Ovary (tissue), 10 donors: ENCODE measurements at places on chromosomes 3 and 15. TPM values are rescaled to one million over a fixed set of nuclear protein-coding genes. Genes with fewer than 3 reads are reported as not detected.

DNA sequence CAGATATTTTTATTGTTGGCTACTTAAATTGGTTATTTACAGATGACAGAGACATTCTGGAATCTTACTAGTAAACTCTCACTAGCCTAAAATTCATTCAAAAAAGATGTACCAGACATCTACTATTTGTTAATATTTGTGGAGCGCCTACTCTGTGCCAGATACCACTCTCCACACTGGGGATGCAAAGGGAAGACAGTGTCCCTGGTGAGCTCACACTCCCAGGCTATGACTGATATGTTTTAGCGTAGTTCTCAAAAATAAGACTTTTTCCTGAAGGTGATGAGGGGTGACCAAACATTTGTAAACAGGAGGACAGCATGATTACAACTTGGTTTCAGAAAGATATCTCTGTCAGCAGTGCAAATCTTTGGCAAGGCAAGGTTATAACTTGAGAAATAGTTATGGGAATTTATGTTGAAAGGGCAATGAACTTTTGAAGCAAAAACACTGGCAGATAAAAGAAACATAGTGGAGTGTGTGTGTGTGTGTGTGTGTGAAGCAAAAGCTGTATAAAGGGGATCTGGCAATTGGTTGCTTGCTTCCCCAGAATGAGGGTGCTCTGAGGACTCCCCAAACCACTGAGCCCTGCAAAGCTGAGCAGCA lies 51.2 kb downstream of the HACD2 start:
- H3K27me3 ChIP-seq = no peaks in the 10 kb centered on the region
- no peaks in the 10 kb centered on the region for H3K36me3 ChIP-seq
- no peak overlapping the region for H3K27ac ChIP-seq
- DNase-seq = no peak
- H3K4me3 ChIP-seq = no peak overlapping the region
- peaks cover 2% of the 10 kb centered on the region for H3K4me1 ChIP-seq

WDR49 gene
- 1.3 TPM for total RNA-seq

ZNF860 gene
- total RNA-seq = 1.6 TPM

SPTBN5 gene
- total RNA-seq = 0.57 TPM

DNA sequence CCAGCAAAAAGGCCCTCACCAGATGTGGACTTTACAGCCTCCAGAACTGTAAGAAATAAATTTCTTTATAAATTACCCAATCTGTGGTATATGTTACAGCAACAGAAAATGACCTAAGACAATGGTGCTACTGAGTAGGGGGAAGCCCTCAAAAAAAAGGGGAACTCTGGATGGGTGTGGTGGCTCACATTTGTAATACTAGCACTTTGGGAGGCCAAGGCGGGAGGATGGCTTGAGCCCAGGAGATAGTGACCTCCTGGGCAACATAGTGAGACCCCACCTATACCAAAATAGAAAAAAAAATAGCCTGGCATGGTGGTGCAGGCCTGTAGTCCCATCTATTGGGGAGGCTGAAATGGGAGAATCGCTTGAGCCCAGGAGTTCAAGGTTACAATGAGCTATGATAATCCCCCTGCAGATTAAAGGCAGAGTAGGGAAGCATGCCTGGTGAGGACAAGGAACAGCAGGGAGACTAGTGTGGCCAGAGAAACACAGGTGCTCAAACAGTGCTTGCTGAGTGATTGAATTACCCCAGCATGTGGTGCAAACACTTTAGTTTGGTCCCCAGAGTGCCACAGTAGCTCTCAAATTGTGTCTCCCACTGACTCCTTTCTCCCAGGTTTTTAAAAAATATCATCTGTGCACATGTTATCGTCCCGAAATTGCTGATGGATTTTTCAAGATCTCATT lies 13.9 kb upstream of the USP3 start:
- no peak overlapping the region for H3K27ac ChIP-seq
- H3K27me3 ChIP-seq = no peaks in the 10 kb centered on the region
- H3K4me1 ChIP-seq = peaks cover 3% of the 10 kb centered on the region
- no peak overlapping the region for H3K4me3 ChIP-seq
- no peak for DNase-seq

PLA2G4E gene
- total RNA-seq = not detected

TRAIP gene
- 2.1 TPM for total RNA-seq

DNA sequence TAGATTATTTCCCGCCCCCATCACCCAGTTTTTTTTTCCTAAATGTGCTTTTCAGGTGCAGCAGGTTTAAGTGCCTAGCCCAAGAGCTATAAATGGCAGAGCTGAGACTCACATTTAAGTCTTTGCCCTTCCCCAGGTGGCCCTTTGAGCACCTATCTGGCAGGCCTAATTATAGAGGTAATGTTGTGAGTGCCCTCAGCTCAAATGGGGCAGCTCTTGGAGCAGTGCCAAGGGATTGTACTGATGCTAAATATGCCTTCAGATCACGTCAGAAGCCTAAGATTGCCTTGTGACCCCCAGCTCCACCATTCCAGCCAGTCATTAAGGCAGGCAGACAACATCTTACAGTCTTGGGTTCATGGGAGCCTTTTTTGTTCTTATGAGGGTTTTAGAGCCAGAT lies 159.5 kb downstream of the RPLP1 start:
- no peaks in the 10 kb centered on the region for H3K4me1 ChIP-seq
- H3K36me3 ChIP-seq = no peaks in the 10 kb centered on the region
- H3K4me3 ChIP-seq = no peak overlapping the region
- no peak for DNase-seq

DUOXA2 gene
- not detected for total RNA-seq

- no peaks in the 10 kb centered on the region for H3K36me3 ChIP-seq
- H3K27me3 ChIP-seq = no peaks in the 10 kb centered on the region
- no peak overlapping the region for H3K27ac ChIP-seq
- DNase-seq = no peak
- no peaks in the 10 kb centered on the region for H3K4me1 ChIP-seq
Measured at GRCh38 chr3:147846854-147847478, 437.8 kb downstream of the ZIC1 start.

APOD gene
- total RNA-seq = 64.4 TPM

ADAMTS17 gene
- total RNA-seq = 8.8 TPM

DNA sequence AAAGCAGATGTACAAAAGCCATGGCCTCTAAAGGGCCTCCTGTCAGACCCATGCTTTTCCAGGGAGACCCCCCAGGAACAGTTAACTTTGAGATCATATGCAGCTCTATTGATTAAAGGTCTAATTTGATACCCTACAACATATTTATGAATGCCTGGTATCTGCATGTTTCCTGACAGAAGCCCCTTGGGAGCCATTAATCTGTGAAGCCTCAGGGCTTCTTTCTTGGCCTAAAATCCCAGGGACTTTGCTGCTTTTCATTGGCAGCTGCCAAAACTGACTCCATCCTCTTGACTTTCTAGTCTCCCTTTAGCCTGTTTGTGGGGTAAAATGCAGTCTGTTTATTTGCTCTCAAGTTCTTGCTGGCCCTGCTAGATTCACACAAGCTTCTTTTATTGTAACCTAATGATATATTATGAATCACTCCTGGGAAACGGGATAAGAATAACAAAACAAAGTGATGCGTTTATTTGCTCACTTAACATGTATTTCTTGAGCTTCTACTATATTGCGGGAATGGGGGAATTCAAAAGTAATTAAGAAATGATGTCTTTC lies 257.0 kb downstream of the LSAMP start:
- H3K4me3 ChIP-seq = no peak overlapping the region
- DNase-seq = no peak
- no peaks in the 10 kb centered on the region for H3K27me3 ChIP-seq
- H3K27ac ChIP-seq = no peak overlapping the region
- H3K36me3 ChIP-seq = no peaks in the 10 kb centered on the region
- no peaks in the 10 kb centered on the region for H3K4me1 ChIP-seq

GRCh38 chr15:58929891-58930416 lies 3.5 kb downstream of the SLTM start:
- no peaks in the 10 kb centered on the region for H3K27me3 ChIP-seq
- no peak overlapping the region for H3K27ac ChIP-seq
- no peak for DNase-seq
- peaks cover 2% of the 10 kb centered on the region for H3K4me1 ChIP-seq
- no peak overlapping the region for H3K4me3 ChIP-seq

DNA sequence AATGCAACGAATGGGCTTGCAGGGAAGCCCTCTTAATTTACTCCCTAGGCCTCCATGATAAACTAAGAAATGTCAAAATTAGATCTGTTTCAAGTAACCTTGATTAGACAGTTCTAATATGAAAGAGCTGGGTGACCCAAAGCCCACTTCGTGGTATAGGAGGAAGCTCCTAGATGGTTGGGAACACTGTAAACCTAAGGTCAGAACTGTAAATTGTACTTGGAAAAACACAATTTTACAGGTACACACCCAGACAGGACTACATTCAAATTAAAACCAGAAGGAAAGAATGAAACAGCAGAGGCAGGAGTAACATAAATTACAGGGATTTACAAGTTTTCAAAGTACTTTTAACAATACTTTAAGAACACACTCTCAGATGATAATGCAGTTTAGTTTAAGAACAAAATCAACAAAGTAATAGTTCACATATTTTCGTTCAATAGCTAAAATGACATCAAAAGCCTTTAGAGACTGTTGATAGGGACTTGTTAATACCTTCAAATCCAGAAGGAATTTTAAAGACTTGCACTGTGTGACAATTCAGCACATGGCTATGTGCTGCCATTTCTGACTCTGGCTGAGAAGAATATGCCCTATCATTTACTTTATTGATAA lies 18.4 kb downstream of the ISL2 start:
- no peak for DNase-seq
- no peaks in the 10 kb centered on the region for H3K36me3 ChIP-seq
- H3K4me3 ChIP-seq = no peak overlapping the region
- H3K27ac ChIP-seq = no peak overlapping the region

TBL1XR1 gene
- 150 TPM for total RNA-seq
